ENCODE measurements at places on chromosomes 3 and 15. TPM values are rescaled to one million over a fixed set of nuclear protein-coding genes. Genes with fewer than 3 reads are reported as not detected.
A peak's percentile ranks its signal among the peaks of the same experiment; 100 is the strongest.

DNA sequence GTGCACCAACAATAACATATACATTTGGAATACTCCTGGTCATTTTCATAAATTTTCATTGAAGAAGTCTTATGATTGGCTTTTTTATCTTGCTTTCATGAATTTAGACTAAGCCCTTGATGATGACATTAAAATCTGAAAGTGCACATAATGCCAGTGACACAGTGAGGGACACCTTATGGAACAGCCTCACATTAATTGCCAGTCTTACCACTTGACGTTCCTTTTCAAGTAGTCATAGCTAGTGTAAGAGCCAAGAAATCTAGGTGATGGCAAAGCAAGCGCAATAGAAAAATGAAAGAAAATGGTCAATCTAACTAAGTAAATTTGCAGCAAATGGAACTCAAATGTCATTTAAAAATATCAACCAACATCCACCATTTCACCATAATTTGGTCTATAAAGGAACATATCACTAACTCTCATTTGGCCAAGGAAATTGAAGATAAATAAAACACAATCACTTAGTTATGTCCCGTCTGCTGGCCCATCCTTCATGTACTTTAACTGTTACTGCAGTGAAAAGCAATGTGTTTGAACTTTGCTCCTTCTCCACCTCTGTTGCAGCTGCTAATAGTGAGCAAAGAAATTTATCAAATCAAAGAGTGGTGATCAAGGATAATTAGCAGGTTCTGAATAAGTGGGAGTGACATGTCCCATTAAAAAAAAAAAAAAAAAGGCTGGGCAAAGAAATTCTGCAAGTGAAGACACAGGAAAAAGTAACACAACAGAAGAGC, 110.0 kb downstream of the TJP1 start:
- no peaks in the 10 kb centered on the region for H3K36me3 ChIP-seq
- H3K4me1 ChIP-seq, result no peaks in the 10 kb centered on the region
- DNase-seq, result no peak
- H3K27ac ChIP-seq, result no peak overlapping the region

DNA sequence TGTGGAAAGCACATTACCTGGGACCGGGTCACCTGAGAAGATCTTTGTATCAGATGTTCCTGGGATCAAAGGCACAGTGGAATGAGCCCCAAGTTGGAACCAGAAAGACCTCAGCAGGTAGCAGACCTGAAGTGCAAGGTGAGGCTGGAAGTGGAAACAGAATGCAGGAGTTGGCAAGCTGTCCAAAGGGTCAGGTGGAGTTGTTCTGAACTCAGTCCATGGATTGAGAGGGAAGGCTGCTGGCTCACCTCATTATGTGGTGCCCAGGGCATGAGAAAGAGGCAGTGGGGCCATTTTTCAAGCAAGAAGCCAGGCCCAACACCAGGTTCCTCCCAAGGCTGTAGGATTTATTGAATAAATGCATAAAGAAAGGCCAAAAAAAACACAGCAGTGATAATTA, 49.3 kb downstream of the TMEM266 start:
- H3K27ac ChIP-seq, result no peak overlapping the region
- no peak overlapping the region for H3K4me3 ChIP-seq
- no peak for DNase-seq

- H3K36me3 ChIP-seq, result no peaks in the 10 kb centered on the region
- no peak overlapping the region for H3K4me3 ChIP-seq
- no peak for DNase-seq
- no peaks in the 10 kb centered on the region for H3K4me1 ChIP-seq
- H3K27me3 ChIP-seq, result no peaks in the 10 kb centered on the region
Measured at GRCh38 chr15:88218557-88219221, 37.9 kb downstream of the NTRK3 start.

TUSC7 gene
- not detected for total RNA-seq

SLCO2A1 gene
- total RNA-seq, result 22.9 TPM

- no peaks in the 10 kb centered on the region for H3K36me3 ChIP-seq
- no peak for DNase-seq
- no peak overlapping the region for H3K4me3 ChIP-seq
- H3K27ac ChIP-seq, result no peak overlapping the region
- no peaks in the 10 kb centered on the region for H3K27me3 ChIP-seq
Measured at GRCh38 chr3:27685474-27685873, 36.6 kb downstream of the EOMES start.

TP63 gene
- 7.5 TPM for total RNA-seq

DNA sequence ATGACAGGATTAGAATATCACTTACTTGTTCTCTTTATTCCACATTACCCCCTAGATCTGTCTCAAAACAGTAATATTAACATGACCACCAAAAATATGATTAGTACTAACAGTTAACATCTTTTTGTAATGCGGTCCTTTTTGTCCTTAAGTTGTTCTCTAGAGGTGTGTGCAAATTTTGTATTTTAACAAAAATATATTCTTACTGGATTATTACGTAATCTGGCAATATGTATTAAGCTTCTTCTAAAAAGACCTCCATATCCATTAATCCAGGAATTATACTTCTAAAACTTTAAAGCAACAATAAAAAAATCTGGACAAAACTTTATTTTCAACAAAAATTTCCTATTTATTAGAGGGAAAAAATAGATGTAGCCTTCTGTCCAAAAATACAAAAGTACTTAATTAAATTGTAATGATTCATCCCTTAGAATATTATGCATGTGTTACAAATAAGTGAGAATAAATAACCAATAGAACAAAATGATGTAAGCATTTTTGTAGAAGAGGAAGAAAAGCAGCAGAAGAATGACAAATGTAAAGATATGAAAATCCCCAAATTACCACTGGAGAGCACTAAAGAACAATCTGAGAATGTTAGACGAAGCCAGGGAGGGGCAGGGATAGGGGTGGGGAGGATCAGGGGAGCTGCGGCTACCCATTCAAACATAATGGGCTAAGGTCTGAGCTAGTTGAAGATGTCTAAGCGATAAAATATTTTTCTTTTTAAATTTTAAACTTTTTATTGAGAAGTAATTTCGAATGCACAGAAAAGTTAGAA, 945.6 kb downstream of the MCTP2 start:
- no peaks in the 10 kb centered on the region for H3K27me3 ChIP-seq
- H3K4me1 ChIP-seq, result no peaks in the 10 kb centered on the region
- no peak for DNase-seq
- no peak overlapping the region for H3K27ac ChIP-seq
- H3K4me3 ChIP-seq, result no peak overlapping the region

GOLGA8M gene
- total RNA-seq, result 5.9 TPM

TRH gene
- not detected for total RNA-seq

DNA sequence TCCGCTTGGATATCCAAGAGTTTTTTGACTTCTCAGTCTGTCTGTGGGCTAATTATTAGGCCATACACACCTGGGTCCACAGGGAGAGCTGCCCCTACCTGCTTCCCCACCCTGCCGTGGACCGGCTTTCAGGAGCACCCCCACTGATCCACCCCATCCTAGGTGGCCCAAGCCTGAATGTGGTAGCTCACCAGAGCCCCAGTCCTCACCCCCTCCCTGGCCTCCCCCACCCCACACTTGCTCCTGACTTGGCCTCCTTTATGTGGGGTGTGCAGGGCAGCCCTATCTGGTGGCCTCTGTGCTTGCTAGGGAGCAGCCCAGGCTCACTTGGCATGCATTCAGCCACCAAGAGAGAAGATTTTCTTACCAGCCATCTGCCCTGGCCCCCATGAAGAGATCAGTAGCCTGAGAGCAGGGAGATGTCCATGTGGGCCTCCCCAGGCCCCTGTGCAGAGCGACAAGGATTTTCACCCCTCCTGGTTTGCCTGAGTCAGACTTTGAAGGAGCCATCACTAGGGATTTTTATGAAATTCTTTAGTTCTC, 11.2 kb downstream of the LRRK1 start:
- H3K36me3 ChIP-seq, result no peaks in the 10 kb centered on the region
- no peak overlapping the region for H3K27ac ChIP-seq
- no peaks in the 10 kb centered on the region for H3K27me3 ChIP-seq
- no peak overlapping the region for H3K4me3 ChIP-seq

DNA sequence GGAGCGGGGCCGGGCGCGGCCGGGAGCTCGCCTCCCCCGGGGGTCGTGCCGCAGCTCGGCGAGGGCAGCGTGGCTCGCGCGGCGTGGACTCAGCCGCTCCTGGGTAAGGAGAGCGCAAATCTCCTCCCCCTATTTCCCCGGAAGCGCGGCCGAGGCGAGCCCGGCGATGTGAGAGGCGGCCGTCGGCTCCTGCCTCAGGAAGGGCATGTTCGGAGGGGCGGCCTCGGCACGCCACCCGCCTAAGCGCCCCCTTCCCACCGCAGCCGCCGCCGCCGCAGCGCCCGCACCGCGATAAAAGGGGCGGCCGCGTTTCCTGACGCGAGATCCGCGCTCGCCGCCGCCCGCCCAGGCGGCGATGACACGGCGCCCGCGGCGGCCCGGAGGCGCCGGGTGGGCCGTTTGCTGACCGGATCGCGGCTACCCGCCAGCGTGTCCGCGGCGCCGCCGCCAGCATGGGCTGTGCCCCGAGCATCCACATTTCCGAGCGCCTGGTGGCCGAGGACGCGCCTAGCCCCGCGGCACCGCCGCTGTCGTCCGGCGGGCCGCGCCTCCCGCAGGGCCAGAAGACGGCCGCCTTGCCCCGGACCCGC, at the start of gene PDE8A:
PDE8A (plus strand) TSS at position 146 of the 590 bp plus-strand sequence; CDS start at position 453, 307 bp downstream.
- H3K36me3 ChIP-seq, result no peaks in the 10 kb centered on the region
- peak within 1 kb of the TSS; percentile 84 for H3K4me3 ChIP-seq
- no peaks in the 10 kb centered on the region for H3K27me3 ChIP-seq
- peak within 1 kb of the TSS; percentile 87 for H3K27ac ChIP-seq

EEF1AKMT4 gene
- total RNA-seq, result 3.6 TPM

DNA sequence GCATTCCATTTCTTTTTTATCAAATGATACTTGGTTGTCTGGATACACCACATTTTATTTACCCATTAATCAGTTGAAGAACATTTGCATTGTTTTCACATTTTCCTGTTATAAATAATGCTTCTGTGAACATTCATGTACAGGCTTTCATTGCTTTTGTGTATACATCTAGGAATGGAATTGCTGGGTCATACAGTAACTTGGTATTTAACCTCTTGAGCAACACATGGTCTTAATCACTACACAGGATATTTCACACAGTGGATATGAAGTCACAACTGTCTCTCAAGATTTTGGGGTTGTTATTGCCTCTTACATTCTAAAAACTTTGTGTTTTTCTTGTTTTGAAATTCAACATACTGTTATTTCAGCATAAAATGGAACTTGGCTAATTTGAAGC, 48.2 kb downstream of the C3orf85 start:
- H3K36me3 ChIP-seq, result no peaks in the 10 kb centered on the region
- H3K27me3 ChIP-seq, result no peaks in the 10 kb centered on the region
- no peak overlapping the region for H3K27ac ChIP-seq
- no peaks in the 10 kb centered on the region for H3K4me1 ChIP-seq
- H3K4me3 ChIP-seq, result no peak overlapping the region

DNA sequence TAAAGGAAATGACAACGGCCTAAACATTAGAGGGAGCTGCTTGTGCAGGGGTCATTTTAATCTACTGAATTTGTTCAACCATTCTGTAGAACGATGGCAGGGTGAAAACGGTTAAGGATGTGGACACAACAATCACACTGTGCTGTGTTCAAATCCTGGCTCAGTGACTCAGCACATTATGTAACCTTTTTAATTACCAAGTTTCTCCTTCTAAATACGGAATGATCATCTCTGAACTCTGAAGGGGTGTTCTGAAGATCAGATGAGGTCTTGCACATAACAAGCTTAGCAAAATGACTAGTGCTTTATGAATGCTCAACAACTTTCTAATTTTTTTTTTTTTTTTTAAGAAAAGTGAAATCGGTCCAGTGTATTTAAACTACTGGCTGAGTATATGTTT, 592.8 kb downstream of the FOXP1 start:
- H3K4me1 ChIP-seq, result peaks cover 21% of the 10 kb centered on the region
- peak overlapping the region; percentile 39 for H3K27ac ChIP-seq
- no peak for DNase-seq

SNTN gene
- not detected for total RNA-seq

Data from tibial nerve (tissue), 4 donors.